ENCODE measurements at places on chromosomes 4 and X. TPM values are rescaled to one million over a fixed set of nuclear protein-coding genes. Genes with fewer than 3 reads are reported as not detected.

DNA sequence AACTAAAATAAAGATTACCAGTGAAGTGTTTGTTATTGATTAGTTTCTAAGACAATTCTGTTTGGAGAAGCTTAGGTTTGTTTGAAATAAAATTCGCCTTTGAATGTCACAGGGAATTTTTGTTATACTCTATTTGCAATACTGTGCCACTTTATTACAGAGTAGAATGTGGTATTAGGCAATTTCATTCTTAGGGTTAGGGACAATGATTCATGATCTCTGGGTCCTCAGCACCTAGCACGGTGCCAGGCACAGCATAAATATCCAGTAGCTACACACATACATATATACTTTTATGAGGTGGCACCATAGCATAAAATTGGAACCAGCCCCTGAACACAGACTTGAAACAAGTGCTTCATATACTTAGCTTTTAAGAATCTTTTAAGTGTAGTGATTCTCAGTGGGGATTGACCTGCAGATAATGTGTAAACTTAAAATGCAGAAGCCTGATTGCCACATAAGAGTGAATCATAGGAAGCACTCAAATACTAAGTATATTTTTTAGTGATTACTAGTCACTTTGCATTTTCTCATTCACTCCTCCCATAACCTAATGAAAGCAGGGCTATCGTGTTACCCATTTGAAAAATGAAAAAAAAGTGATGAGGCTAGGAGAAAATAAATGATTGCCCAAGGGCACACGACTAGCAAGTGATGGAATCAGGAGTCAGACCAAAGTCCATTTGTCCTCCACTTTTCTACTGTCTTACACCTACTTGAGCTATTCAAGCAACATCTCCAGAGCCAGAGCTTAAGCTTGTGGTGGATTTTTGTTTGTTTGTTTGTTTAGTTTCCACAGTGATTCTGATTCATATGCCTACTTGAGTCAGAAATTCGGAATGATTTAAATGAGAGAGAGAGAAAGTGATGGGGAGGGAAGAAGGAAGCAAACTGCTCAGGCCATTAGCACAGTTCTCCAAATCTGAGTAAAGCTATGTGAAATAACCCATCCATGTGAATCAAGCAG is 366.0 kb upstream of the FGF13 start:
- peak; percentile 79 for DNase-seq

GRCh38 chr4:106809076-106809475 is 227.0 kb downstream of the DKK2 start:
- DNase-seq = peak; percentile 34

- no peak for DNase-seq
These were observed 11.1 kb downstream of the FABP2 start for GRCh38 chr4:119310826-119311225.

- DNase-seq = no peak
These were observed 123.5 kb upstream of the WDR1 start for GRCh38 chr4:10239982-10240654.

GRCh38 chr4:71290476-71290875 is 48.3 kb upstream of the SLC4A4 start:
- peak; percentile 45 for DNase-seq

DNA sequence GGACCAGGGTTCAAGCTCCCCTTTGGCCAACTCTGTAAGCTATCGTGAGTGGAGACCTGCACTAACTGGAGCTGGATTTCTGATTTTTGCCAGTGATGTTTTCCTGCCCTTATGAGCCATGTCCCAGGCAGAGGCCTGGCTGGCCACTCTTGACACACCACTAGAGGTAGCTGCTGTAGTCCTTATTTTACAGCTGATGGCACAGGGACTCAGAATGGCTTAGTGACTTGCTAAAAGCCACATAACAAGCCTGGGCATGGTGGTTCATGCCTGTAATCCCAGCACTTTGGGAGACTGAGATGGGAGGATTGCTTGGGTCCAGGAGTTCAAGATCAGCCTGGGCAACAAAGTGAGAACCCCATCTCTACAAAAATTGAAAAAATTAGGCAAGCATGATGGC is 33.4 kb downstream of the CYTL1 start:
- no peak for DNase-seq

- DNase-seq = peak; percentile 94
These were observed 8.6 kb upstream of the ZNF157 start for GRCh38 chrX:47361538-47362511.

- peak; percentile 75 for DNase-seq
These were observed 37.4 kb downstream of the SLC16A2 start for GRCh38 chrX:74458736-74459135.

DNA sequence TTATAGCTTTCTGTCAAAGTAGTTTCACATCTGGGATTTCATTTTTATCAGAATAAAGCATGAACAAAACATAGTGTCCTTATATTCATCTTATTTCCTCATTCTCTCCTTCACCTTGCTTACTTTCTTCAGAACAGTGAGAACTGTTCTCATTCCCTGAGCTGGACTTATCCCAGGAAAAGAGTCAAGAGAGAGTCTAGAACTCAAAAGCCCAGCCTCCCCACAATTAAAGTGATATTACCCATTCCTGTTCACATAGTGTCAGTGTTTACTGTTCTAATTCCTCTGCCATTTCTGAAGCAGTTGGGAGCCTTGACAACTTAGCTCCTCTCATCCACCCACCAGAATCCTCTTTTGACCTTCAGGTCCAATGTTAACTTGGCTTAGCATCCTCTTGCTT is 42.9 kb downstream of the RASSF6 start:
- DNase-seq = no peak

GRCh38 chr4:147825451-147826287 is 93.8 kb downstream of the ARHGAP10 start:
- DNase-seq = peak; percentile 8

DNA sequence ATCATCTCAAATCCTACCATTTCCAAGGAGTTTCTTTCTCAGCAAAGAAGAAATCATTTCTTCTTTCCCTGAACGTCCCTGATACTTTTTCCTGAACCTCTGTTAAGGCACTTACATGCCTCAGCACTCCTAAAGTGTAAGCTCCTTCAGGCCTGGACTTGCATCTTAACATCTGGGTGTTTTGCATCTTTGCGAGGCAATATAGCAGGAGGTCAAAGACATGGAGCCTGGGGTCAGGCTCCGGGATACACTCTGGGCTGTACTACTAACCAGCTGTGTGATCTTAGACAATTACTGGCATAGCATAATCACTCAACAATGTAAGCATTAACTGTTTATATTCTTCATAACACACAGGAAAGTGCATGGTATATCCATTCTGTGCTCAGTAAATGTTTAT is 275.5 kb upstream of the BOD1L1 start:
- DNase-seq = no peak

DNA sequence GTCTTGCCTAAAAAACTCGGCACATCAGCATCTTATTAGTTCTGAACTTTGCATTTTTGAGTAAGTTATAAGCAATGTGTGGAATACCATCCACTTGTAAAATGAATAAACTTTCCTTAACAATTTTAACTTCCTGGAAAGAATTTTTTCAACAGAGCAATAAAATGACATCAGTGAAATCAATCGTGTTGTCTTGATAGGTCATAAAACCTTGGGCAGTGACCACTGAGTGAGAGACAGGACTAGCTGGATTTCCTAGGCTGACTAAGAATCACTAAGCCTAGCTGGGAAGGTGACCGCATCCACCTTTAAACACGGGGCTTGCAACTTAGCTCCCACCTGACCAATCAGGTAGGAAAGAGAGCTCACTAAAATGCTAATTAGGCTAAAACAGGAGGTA is 403.0 kb upstream of the CNKSR2 start:
- DNase-seq = no peak

- DNase-seq = no peak
These were observed 109.2 kb upstream of the CXCL13 start for GRCh38 chr4:77496457-77496856.

DNA sequence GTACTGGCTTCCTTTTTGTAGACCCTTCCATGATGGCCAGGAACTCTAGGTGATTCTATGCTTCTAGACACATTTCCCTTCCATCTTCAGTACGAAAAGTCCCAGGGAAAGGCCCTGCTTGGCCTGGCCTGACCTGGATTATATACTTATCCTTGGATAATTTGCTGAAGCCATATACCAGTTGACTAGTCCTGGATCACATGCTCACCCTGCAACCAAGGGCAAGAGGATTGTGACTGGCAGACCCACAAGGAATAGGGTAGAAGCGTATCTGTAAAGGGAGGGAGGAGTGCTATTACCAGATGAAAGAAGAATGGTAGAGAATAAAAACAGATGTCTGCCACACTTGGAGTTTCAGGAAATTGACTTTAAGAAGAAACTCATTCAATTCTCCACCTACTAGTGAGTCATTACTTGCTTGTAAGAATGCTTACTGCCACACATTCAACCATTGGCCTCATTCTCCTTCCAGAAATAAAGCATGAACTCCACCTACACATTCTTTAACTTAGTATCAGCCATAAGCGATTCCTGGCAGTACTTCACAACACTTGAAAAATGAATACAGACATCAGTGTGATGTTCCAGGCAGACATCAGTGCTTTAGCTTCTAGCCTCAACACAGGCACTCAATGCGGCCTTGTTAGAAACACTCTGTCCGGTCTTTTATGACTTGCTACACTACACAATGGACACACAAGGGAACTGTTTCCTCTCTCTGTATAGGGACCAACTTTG is 141.8 kb downstream of the CBR4 start:
- DNase-seq = peak; percentile 78

GRCh38 chr4:114606245-114606644 is 7.6 kb downstream of the UGT8 start:
- DNase-seq = no peak

GRCh38 chrX:154779261-154779660 is 16.6 kb downstream of the DKC1 start:
- peak; percentile 28 for DNase-seq

DNA sequence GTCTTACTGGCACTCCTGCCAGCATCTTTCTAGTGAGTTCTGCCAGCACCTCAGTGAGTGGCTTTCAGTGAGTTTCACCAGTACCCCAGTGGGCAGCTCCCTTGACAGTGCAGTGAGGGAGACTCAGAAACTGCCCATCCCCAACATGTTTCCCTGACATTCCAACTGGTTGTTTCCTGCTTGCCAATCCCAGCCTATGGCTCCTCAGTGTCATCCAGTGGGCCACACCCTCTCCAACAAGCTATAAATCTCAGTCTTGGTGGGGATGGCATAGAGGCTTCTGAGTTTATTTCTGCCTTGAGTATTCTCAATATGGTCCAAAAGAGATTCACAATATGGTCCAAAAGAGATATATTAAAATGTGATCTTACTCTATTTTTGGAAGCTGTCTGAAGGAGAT is 461.2 kb upstream of the NR3C2 start:
- no peak for DNase-seq

DNA sequence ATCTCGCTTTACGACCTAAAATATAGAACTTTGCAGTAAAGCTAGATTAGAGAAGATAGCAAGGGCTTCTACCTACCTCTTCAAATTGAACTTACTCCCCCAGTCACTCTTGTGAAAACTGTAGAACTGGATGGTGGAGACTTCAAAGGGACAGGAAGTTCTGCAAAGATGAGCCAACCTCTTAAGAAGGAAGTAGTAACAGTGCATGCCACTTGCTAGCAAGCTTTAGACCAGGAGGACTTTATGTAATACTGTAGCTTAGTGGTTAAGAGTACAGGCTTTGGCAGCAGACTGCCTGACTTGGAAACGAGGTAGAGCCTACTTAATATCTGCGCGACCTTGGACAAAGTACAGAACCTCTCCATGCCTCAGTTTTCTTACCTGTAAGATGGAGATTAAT is 27.5 kb upstream of the VBP1 start:
- DNase-seq = no peak

DNA sequence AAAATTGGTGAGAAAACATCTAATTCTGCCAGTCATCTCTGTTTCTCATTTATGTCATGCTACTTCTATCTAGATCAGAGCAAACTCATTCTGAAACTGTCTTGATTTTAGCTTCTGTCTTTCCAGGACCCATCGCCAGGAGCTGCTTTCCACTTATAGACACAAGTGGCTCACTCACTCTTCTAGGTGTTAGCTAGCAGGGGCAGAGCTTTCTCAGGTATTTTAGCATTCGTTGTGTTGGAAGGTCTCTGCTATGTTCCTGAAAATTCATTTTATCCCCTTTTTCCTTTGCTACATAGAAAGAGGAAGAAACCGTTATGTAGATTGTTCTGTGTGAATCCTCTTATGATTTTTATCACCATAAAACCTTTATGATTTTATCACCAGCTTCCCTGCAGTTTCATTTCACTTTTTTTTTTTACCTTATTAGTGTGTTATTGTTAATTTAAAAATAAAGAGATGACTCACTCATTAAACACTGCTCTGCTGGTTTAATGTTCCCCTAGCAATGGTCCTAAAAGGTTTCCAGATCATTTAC is 246.6 kb upstream of the AADAT start:
- no peak for DNase-seq

- DNase-seq = no peak
These were observed 245.3 kb downstream of the MAPK10 start for GRCh38 chr4:86114563-86114962.

DNA sequence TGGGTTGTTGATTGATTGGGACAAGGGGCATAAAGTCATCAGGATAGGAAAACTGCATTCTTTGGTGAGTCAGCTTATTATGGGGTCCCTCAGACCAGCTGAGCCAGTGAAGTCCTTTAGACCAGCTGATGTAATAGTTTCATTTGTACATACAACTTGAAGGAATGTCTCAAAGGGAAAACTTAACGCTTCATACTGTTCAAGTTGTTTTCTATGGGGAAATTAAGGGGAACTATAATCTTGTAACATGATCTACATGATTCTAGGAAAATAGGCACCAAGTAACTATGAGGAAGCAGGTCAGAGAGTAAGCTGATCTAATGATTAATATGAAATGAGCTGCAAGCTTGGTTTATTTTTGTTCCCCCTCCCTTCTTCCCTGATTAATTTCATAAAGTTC is 175.1 kb upstream of the GRID2 start:
- peak; percentile 64 for DNase-seq

DNA sequence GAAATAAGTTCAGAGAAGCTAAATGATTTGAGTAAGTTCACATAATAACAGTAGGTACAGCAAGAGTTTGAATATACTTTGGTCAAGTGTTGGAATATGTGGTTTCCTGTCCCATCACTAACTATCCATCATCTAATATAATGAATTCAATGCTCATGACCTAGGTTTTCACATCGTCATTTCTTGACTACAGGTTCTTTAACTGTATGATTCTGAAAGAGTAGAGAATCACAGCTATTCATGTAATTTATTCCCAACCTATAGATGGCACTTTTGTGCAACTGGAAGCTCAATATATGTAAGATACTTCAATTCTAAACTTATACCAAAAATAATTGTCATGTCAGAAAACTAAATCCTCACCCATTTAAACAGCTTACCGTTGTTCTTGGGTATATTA is 53.1 kb downstream of the TIGD2 start:
- peak; percentile 18 for DNase-seq

Gene CXCL9
- not detected for polyA plus RNA-seq

Gene TLL1
- 2.7 TPM for polyA plus RNA-seq

Gene PIR
- polyA plus RNA-seq = 15.9 TPM

Gene MYL5
- polyA plus RNA-seq = 9.6 TPM

Gene GPR50
- polyA plus RNA-seq = not detected

Gene FRMPD3
- polyA plus RNA-seq = 0.03 TPM

Gene FAM120C
- 4.7 TPM for polyA plus RNA-seq

Gene ABLIM2
- 2.6 TPM for polyA plus RNA-seq

Gene EOLA1
- 12.6 TPM for polyA plus RNA-seq
